ENCODE measurements at places on chromosomes 3 and 15.

DNA sequence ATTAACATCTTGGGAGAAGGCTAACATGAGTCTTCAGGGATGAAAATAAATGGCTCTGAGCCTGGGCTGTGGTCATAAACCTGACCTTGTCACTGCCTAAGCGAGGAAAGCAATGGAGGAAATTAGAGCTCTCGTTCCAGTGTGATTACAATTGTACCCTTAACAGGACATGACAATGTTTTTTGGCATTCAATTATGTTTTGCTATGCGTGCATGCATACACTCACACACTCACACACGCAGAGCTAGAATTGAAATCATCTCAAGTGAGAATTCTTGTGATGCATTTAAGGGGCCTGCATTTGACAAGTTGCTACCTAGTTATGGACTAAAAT is 24.1 kb downstream of the ZNF80 start:
- no peak for DNase-seq

DNA sequence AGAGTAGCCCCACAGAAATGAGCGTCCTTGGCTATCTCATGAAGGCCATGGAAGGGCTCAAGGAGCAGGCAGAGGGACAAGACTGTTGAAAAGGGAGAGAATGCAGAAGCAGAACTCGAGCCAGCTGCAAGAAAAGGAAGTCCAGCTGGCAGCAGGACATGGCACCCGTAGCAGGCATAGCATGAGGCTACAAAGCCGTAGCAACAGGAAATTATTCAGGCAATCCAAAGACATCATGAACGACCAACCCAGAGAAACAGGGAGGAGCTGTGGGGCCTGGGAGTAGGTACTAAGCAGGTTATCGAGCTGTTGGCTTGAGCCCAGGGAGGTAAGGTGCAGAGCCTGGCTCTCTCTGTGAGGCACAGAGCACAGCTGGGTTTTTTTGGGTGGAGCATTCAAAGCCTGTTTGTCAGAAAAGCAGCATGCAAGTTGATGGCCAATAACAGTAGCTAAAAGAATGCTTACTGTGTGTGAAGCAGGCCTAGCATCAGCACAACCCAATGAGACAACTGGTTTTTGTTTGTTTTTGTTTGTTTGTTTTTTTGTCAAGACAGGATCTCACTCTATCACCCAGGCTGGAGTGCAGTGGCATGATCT is 144.0 kb upstream of the SMAD3 start:
- peak; percentile 87 for DNase-seq

DNA sequence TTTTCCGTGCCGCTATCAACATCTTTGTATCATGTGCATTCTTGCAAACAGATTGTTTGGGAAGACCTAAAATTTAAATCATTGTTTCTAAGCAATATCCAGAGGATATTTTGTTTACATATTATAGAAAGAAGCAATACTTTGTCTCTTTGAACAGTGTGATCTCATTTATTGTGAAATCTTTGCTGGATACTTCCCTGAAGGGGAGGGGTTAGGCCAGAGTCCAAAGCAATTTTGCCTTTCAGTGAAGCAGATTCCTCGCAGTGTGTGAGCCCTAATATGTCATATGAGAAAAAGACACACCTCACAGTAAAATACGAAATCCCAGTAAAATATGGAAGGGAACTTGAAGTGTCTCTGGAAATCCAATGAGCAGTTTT is 158.7 kb upstream of the SLCO3A1 start:
- DNase-seq = peak; percentile 75

DNA sequence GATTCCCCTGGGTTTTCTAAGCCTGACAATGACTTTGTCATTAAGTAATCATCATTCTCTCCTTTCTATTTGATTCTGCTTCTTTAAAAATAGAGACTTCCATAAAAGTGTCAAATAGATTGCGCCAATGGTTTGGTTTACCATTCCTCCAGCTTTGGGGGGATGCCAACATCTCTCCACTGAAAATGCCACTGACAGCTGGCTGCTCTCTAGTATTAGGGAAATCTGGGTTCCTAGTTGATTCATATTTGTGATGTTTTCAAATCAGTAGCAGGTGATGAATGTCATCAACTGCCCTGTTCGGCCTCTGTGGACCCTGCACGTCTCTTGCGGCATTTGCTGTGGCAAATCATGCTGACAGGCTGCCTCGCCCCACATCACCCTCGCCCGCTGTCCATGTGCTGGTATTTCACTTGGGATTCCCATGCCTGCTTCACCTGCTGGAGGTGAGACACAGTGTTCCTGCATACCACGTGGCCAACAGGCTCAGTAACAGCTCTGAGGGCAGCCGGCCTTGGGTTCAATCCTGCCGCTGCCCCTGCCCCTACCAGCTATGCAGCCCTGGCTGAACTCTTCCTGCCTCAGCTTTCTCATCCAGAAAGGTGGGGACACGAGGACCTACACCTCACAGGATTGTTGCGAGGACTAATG is 28.1 kb downstream of the ZXDC start:
- DNase-seq = no peak

- DNase-seq = no peak
Measured at GRCh38 chr3:14260463-14260862, 81.8 kb downstream of the LSM3 start.

DNA sequence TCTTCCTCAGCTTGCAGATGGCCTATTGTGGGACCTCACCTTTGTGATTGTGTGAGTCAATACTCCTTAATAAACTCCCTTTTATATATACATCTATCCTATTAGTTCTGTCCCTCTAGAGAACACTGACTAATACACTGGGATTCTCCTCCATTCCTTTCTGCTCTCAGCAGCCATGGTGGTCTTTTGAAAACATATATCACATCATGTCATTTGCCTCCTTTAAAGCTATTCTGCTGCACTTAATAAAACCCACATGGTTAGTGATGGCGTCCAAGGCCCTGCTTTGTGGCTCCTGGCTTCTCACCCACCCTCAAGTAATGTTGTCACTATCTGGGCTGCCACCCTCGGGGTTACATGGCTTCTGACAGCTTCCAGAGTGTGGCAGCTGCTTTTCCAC is 169.5 kb downstream of the CADPS start:
- no peak for DNase-seq

- no peak for DNase-seq
Measured at GRCh38 chr3:39094851-39095677, 12.4 kb downstream of the GORASP1 start.

GRCh38 chr15:76668900-76669299 is 236.2 kb downstream of the SCAPER start:
- no peak for DNase-seq

DNA sequence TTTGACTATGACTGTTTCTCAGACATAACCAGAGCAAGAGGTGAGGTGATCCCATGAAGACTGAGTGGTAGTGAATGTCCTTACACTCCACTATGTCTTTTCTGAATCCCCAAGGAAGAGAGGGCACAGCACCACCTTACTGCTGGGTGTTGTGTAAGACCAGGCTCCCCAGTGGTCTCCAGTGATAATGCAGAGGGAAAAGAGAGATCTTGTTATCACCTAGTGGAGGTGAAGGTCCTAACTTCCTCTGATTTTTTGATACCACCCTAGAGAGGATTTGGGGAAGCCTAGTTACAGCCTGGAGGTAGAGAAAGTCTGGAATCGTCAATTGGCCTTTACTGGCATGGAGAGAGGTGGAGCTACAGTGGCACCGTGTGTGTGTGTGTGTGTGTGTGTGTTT is 288.0 kb upstream of the BCHE start:
- no peak for DNase-seq

GRCh38 chr3:133890037-133890436 is 5.6 kb downstream of the RAB6B start:
- no peak for DNase-seq

GRCh38 chr3:25532431-25533162 is 104.5 kb downstream of the RARB start:
- DNase-seq = peak; percentile 74

DNA sequence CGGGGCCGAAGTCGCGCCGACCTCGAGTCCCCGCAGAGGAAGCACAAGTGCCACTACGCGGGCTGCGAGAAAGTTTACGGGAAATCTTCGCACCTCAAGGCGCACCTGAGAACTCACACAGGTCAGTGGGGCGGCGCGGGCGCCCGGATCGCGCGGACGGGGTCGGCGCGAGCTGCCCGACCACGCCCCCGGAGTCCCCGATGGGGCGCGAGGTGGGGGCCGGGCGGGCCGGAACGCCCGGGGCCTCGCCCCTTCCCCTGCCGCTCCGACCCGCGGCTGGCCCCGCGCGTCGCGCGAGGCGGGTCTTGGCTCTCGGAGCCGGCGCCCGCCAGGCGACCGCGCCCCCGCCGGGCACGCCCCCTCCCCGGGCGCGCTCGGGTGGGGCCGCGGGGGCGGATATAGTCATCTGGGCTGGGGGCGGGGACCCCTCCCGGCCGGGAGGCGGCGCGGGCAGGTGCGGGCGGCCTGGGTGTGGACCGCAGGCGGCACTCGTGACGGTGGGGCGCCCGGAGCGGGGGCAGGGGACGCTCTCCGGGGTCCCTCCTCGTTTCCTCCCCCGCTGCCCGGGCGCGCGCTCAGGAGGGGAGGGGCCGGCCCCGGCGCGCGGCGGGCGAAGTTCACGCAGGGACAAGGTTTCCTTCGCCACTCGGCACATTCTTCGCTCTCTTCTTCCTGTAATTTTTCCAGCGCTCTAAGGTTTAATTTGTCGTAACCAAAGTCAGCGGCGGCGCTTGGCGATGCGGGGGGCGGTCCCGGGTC is 1.2 kb downstream of the KLF13 start:
- DNase-seq = peak; percentile 82

DNA sequence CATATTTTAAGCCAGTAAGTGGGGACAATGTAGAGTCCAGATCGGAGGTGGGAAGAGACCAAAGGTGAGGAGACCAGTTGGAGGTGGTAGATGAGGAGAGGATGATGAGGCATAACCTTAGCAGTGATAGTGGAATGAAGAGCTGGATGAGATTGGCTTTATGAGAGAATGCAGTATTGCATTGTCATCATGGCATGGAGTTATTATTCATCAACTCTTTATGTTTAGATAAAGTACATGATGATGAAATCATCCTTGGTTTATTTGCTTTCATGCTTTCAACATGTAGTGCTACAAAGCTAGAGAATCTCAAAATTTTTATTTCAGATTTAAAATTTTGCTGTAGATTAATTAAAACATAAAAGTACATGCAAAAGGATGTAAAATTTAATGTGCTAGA is 64.0 kb downstream of the PPM1L start:
- DNase-seq = no peak

GRCh38 chr3:52820736-52821135 is 9.7 kb downstream of the ITIH4 start:
- DNase-seq = peak; percentile 53

DNA sequence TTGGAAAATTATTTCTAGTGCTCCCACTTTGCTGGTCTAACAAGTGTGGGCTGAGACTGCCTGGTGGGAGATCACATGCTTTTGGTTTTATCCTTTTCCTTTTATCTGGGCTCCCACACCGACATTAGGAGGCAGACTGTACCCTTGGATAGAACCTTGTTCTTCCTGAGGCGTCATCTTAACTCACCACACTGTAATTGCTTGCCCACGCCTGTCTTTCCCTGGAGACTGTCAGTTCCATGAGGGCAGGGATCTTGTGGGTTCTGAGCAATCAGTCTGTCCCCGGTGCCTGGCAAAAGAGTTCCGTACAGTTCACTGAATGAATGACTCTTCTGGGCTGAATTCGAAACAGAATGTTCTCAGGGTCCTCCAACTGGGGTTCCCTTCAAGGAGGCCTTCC is 124.6 kb upstream of the ABHD17C start:
- no peak for DNase-seq

GRCh38 chr3:20561166-20561565 is 375.2 kb upstream of the SGO1 start:
- no peak for DNase-seq

- DNase-seq = no peak
Measured at GRCh38 chr3:159798951-159799350, 189.7 kb upstream of the IL12A start.
